Fibroblast of villous mesenchyme (primary cell): ENCODE measurements at places on chromosomes 12 and 14.

DNA sequence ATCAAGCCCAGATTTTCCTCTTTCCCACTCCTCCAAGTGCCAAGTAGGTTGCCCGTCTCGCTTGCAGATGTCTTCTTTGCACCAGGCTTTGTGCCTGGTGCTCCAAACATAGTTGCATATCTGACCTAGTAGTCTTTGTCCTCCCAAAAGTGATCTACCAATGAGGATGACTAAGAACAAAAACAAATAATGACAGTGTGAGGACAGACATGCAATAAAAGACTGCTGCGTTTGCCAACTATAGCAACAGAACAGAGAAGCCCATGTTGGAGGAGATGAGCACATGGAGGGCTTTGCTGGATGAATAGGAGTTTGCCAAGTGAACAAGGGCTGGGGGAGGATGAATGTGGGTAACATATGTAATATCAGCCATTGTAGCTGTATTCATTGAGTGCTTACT is 15.6 kb downstream of the DTX1 start:
- no peak for DNase-seq

GRCh38 chr12:73361156-73361863 is 1089.1 kb downstream of the TRHDE start:
- no peak for DNase-seq

- peak; percentile 30 for DNase-seq
Observed at GRCh38 chr14:51430633-51431032, 190.6 kb downstream of the TMX1 start.

DNA sequence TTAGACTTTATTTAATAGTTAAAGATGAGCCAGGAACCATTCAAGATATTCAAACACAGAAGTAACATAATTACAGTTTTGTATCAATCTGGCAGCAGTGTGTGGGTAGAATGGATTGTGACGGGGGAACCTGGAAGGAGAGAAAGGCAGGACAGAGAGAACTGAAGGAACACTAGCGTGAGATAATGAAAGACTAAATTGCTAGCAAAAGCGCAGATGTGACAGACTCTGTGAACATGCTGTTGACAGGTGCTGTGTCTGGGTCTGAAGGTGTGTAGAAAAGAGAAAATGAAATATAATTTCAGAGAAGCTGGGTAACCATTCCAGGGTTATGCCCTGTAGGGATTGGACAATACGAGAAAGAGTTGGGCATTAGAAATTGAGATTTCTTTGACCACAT is 372.3 kb downstream of the SYT1 start:
- DNase-seq = no peak

DNA sequence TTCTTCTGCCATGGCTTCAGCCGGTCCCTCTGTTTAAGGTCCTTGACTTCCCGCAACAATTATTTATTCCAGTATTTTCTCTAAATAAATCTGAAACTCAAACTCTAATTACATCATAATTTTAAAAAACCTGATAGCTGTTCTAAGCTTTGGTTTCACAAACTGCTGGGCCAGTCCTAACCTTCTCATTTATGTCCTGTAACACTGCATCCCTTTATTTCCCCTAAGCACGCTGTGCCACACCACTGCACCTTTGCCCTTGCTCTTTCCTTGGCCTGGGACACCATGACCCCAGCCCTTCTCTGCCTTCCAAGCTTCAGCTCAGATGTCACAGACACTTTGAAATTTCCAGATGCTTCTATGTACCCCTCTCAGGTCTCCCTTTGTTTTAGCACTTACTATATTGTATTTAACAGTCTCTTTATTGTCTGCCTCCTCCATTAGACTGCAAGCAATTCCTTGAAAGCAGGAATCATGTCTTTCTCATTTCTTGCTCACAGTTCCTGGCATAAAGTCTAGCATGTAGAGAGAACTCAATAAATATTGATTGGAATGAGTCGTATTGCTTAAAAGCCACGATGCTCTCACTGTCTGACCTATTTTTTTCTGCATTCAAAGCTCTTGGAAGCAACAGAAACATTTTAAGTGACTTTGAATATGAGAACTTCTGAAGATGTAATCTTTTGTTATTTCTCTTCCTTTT is 111.1 kb downstream of the ERGIC2 start:
- DNase-seq = no peak

DNA sequence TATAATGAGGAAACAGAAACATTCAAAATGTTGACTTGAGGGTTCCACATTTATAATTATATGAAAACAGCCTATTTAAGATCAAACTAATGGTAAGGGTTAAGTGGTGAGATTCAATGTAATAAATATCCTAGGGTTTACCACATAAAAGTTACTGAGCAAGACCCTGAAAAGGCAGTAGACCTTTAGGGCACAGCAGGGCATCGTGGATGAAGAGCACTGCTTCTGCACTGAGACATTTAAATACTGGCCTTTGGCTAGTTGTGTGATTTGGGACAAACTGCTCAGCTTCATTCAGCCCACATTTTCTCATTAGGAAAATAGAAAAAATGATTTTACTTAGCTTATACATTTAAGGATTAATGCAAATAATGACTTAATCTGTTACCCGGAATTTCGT is 42.0 kb downstream of the CNTN1 start:
- DNase-seq = no peak
